HepG2 (cell line): ENCODE measurements at places on chromosomes 13 and 19. TPM values are rescaled to one million over a fixed set of nuclear protein-coding genes. Genes with fewer than 3 reads are reported as not detected.

The PDX1 gene
- 0.07 TPM in 1 of 2 replicates, not detected in the other for total RNA-seq

The INSR gene
- total RNA-seq, result 13.6 and 24.2 TPM in 2 replicates

The SIGLEC12 gene
- total RNA-seq, result not detected in 2 replicates

The ZNF439 gene
- total RNA-seq, result 3.9 and 4.9 TPM in 2 replicates

The COL5A3 gene
- total RNA-seq, result 0.02 TPM in 1 of 2 replicates, not detected in the other

The PLK5 gene
- total RNA-seq, result not detected in 2 replicates

The NLRP4 gene
- not detected in 2 replicates for total RNA-seq

The KLK12 gene
- not detected in 2 replicates for total RNA-seq

The CAPN12 gene
- 0.62 and 1.6 TPM in 2 replicates for total RNA-seq

The KIR2DL1 gene
- total RNA-seq, result not detected in 2 replicates

The SHISA2 gene
- not detected in 2 replicates for total RNA-seq

The FAM98C gene
- total RNA-seq, result 7.4 and 10.0 TPM in 2 replicates

The SBSN gene
- total RNA-seq, result not detected in 2 replicates

The KLF16 gene
- 6.2 and 6.7 TPM in 2 replicates for total RNA-seq

The GJB6 gene
- total RNA-seq, result not detected in 2 replicates

The KMT5C gene
- 2.1 and 5.5 TPM in 2 replicates for total RNA-seq

The ITGBL1 gene
- total RNA-seq, result 0.02 TPM in 1 of 2 replicates, not detected in the other

The SHC2 gene
- 4.8 and 9.0 TPM in 2 replicates for total RNA-seq

The TGFBR3L gene
- total RNA-seq, result 0.83 and 1.0 TPM in 2 replicates

The USHBP1 gene
- total RNA-seq, result 0.13 and 0.15 TPM in 2 replicates

The RGL3 gene
- total RNA-seq, result 1.2 and 4.2 TPM in 2 replicates

The HIF3A gene
- total RNA-seq, result 0.09 TPM in 1 of 2 replicates, not detected in the other

The YIPF2 gene
- 22.7 and 37.3 TPM in 2 replicates for total RNA-seq

The CAMSAP3 gene
- 9.1 and 11.8 TPM in 2 replicates for total RNA-seq

The SBK2 gene
- total RNA-seq, result 0.24 and 0.45 TPM in 2 replicates

The ERICH4 gene
- 0.64 and 1.0 TPM in 2 replicates for total RNA-seq

The ZNF442 gene
- total RNA-seq, result 6.0 and 8.6 TPM in 2 replicates

The LILRB5 gene
- not detected in 2 replicates for total RNA-seq

The NKPD1 gene
- total RNA-seq, result not detected in 2 replicates

The ZNF8 gene
- total RNA-seq, result 3.3 and 3.7 TPM in 2 replicates

The SPC24 gene
- 46.2 and 63.2 TPM in 2 replicates for total RNA-seq

The CEACAM6 gene
- not detected in 2 replicates for total RNA-seq

The ZNF709 gene
- total RNA-seq, result 3.9 and 4.7 TPM in 2 replicates

The DIRAS1 gene
- 0.97 and 1.2 TPM in 2 replicates for total RNA-seq

The TUBA3C gene
- total RNA-seq, result not detected in 2 replicates

The CYP2A6 gene
- total RNA-seq, result not detected in 2 replicates

The SLC35E1 gene
- total RNA-seq, result 17.2 and 21.2 TPM in 2 replicates

The URAD gene
- total RNA-seq, result not detected in 2 replicates

The TMEM86B gene
- 6.0 and 9.6 TPM in 2 replicates for total RNA-seq

The SACS gene
- total RNA-seq, result 15.7 and 29.4 TPM in 2 replicates

The CATSPERD gene
- not detected in 2 replicates for total RNA-seq

The ZNF701 gene
- 6.3 and 7.7 TPM in 2 replicates for total RNA-seq

The GPR12 gene
- total RNA-seq, result not detected in 2 replicates

The TTC9B gene
- not detected in 2 replicates for total RNA-seq

The PSG6 gene
- total RNA-seq, result not detected in 2 replicates

The SLC7A10 gene
- 0.41 and 2.2 TPM in 2 replicates for total RNA-seq

The ZNF285 gene
- 1.7 and 3.2 TPM in 2 replicates for total RNA-seq

The FCAR gene
- not detected in 2 replicates for total RNA-seq
